Kasumi-1 (cell line): ENCODE measurements at places on chromosomes 2 and 18.

DNA sequence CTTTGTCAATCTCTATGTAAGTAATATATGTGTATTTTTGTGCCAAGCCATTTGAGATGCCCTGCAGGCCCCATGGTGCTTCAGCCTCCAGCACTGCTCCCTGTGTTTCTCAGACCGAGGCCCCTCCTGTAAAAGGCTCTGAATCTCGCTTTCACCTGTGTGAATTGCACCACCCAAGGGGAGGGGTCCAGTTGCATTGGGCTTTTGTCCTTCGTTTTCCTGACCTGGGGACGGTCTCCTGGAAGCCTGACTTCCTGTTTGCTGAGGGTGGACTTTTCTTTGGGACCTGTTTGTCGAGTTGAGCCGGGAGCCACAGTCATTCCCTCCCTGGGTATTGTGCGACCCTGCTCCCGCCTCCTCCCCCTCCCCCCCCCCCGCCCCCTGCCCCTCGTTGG is 48.9 kb downstream of the AGAP1 start:
- DNase-seq = no peak

DNA sequence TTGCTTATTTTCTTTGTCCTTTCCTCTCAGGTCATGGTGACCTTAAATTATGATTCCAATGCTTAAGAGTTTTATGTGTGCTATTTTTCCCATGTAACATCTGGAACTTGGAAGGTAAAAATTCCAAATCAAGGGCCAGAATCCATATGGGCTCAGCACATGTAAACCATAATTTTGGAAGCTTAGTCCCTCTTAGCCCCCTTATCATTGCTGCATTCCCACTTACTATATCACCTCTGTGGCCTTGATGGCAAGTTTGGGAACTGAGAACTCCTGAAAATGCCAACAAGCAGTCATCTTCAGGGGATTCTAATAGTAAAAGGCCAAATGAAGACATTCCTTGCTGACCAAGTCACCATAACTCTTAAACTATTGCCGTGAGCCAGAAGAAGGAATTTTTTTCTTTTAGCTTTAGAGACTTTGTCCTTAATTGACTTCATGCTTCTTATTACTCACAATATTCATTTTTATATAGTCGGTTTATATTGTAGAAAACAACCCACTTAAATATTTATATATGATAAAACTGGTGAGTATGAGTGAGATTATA is 251.4 kb downstream of the SLC8A1 start:
- no peak for DNase-seq

DNA sequence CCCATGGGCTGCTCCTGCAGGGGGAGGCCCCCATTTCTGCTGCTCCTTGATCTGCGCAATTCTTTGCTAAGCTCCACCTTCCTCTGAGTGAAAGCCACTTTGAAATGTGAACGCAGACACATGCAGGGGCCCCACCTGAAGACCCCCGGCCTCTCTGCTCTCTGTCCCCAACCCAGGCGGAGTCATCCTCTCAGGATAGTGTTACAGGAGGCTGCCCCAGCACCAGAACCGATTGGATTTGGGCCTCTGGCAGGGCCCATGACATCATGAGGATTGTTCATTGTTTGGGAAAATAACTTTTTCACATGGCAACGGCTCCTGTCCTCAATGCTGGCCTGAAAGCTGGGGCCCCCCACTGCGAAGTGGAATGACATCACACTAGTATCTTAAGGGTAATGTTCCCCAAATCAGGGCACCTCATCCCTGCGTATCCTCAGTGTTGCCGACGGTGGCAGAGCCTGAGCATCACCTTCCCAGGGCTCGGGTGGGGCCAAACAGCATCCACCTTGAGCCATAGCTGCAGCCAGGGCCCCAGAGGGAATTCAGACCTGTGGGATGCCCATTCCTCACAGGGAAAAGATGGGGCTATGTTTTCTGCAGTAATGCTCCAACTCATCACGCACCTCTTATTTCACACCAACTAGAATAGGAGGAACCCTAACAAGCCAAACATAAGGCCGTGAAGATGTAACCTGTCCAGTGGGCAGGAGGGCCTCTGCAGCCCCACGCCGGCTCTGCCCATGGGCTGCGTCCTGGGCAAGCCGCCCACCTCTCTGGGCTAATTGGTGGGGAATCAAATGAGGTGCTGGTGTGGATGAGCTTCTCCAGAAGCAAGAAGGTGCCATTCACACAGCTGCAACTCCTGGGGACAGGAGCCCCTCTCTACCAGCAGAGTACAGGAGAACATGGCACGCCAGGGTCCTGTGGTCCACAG is 2.7 kb upstream of the ERFE start:
- no peak for DNase-seq

DNA sequence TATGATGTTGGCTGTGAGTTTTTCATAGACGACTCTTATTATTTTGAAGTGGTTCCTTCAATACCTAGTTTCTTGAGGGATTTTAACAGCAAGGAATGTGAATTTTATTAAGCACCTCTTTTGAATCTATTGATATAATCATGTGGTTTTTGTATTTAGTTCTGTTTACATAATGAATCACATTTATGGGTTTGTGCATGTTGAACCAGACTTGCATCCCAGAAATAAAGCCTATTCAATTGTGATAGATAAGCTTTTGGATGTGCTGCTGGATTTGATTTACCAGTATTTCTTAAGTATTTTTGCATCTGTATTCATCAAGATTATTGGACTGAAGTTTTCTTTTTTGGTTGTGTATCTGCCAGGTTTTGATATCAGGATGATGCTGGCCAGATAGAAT is 131.6 kb upstream of the SCN7A start:
- no peak for DNase-seq

- DNase-seq = no peak
Measured at GRCh38 chr2:197575987-197576386, 60.1 kb downstream of the MOB4 start.
